ENCODE measurements at places on chromosomes 12 and 14.

GRCh38 chr12:62930546-62931425 is 4.2 kb downstream of the PPM1H start:
- DNase-seq = no peak

GRCh38 chr12:7180685-7181084 is 8.8 kb upstream of the PEX5 start:
- DNase-seq = no peak

GRCh38 chr12:26555139-26555538 is 277.9 kb downstream of the ITPR2 start:
- DNase-seq = no peak

DNA sequence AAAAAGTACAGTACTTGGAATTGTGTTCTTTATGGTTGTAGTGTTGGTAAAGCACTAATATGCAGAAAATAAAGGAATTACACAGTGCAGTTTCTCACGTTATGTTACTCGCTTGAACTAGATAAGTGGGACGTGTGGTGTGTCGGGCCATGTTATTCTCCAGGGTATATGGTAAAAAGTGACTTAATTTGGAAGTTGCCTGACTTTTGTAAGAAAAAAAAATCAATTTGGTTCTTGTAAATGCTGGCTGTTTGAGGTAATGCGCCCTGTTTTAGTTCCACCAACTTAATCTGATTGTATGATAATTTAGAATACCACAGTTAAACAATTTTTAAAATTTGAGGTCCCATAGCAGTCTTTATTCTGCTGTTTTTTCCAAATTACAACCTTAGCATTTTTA is 4.1 kb downstream of the ARF6 start:
- DNase-seq = no peak

- no peak for DNase-seq
Measured at GRCh38 chr14:67429510-67430205, 17.7 kb upstream of the PLEK2 start.

GRCh38 chr14:100898935-100899883 is 4.3 kb downstream of the RTL1 start:
- no peak for DNase-seq

GRCh38 chr12:28938056-28938455 is 211.0 kb upstream of the FAR2 start:
- DNase-seq = no peak

GRCh38 chr12:49622501-49623141 is 740 bp upstream of the PRPF40B start:
- DNase-seq = no peak
